RCC 7860 (cell line): ENCODE measurements at places on chromosomes 16 and 17.

DNA sequence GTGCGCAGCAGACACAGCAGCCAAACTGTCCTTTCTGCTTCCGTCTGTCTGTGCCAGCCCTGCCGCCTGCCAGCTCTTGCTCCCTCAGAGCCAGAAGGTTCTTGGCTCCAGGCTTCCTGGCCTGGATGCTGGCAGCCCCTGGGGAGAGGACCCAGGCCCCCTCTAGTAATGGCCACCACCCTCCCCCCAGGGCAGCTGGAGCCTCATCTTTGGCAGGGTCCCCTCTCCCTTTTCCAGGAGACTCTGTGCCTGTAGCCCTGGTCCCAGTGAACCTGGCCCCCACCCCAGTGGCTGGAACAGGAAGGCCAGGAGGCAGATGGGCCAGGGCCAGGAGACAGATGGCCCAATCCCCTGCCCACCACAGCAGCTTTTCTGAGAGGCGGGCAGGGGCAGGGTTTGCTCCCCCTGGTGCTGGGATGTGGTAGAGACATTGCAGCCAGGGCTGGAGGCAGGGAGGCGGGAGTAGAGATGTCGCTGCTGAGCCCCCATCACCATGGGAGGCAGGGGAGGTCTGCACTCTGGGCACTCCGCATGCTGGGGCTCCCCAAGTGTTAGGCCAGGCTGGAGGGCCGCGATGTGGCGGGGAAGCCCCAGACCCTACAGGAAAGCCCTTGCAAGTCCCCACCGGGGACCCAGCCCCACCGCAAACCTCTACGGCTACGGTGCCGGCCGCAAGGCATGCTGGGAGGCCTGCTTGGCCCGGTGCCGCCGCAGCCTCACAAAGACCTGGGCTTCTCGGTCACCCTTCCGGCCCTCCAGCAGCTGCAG is 16.7 kb downstream of the UNC13D start:
- DNase-seq: no peak

DNA sequence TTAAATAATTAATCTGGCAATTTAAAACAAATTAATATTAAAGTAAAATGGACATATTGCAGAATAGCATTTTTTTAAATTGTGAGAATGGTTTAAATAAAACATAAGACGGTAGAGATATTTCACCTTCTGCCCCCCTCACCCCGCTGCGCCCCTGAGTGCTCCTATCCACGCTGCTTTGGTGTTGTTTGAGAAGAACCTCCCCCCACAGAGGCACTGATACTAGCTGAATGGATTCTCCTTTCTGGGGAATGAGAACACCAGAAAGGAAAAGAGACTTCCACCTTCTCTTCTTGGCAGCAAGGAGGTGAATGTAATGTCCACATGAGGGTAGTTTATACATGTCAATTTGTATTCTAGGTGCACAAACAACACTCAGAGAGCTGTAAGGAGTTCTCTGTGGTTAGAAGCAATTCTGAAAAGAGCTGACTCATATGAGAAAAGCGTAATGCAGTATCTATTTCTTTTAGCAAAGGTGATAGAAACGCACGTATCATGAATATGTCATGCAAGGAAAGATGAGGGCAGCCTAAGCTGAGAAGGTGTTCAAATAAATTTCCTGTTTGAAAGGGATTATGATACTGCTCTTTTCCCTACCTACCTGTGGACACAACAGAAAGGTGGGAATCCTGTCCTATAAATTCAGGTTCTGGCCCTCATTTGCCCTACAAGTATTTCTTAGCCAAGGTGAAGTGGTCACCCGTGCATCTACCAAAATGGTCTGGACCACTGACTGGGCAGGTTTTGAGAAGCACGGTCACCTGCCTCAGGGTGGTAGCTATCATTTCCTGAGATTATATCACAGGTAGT is 126.9 kb downstream of the PARN start:
- DNase-seq: peak; percentile 87

- no peak for DNase-seq
Measured at GRCh38 chr17:68302666-68303065, 11.4 kb downstream of the ARSG start.

- no peak for DNase-seq
Measured at GRCh38 chr16:80100846-80101451, 439.8 kb upstream of the DYNLRB2 start.

DNA sequence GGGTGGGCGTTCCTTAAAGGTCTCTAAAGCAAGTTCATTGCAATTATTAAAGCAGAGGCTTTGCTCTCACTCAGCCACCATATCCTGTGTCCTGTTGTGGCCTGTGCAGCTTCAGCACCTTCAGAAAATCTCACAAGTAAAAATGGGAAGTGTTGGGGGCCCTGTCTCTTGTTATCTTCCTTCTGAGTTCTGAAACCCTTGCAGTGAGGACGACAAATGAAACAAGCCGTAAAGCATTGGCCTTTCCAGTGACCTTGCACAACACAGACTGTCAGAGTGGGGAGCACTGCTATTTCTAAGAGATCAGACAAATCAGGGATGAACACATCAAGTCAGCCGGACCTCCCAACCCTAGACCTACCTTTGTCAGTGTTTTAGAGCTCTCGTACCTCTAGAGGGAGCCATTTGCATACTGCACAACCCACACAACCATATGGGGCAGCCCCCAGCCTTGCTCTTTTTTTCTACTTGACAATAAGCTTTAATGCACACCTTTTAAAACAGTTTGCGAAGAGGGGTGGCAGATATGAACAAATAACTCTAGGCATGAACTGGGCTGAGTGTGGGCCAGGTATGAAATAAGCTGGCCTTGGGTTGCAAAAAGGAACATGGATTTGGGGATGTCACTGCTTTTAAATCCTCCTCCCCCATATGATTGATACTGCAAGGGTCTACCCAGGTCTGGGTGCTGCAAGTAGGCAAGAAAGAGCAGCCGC is 89.8 kb downstream of the KATNIP start:
- peak; percentile 38 for DNase-seq

DNA sequence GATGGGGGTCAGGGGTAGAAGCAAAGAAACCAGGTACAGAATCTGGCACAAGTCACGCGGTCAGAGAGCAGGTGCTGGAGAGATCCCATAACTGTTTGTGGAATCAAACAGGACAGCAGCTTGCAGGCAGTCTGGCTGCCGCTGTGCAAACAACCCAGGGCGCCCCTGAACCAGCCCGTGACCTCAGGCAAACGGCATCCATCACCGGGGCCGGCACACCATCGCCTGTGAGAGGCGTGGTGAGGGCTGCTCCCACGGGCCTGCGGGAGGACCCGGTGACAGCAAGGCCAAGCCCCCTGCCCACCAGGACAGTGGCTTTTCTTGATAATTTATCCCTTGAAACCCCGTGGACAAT is 47.9 kb downstream of the CBFA2T3 start:
- no peak for DNase-seq

GRCh38 chr17:81691608-81692007 is 7.8 kb downstream of the HGS start:
- DNase-seq: no peak

GRCh38 chr17:8365143-8365542 is 11.4 kb downstream of the KRABD2 start:
- DNase-seq: peak; percentile 28

GRCh38 chr16:399340-400019 is 2.2 kb upstream of the DECR2 start:
- no peak for DNase-seq

- no peak for DNase-seq
Measured at GRCh38 chr17:31093866-31094599, 744 bp upstream of the NF1 start.

DNA sequence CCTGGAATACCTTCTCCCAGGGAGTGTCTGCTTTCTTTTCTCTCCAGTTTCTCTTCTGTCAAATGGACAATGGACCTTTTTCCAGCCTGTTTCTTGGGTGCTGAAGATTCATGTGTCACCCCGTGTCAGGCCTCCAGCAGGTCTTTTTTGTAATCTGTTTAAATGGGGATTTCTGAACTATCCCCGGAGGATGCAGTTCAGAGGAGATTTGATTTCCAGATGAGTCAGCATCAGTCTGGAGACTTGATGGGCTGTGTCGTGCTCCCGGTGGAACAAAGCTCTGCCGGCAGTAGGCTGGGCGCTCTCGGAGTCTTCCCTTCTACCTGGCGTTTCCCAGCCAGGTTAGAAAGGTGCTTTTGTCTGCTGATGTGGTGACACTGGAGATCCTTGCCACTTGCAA is 440.6 kb downstream of the HS3ST3B1 start:
- DNase-seq: no peak

- no peak for DNase-seq
Measured at GRCh38 chr17:10336393-10336792, 36.4 kb downstream of the MYH13 start.

GRCh38 chr16:87548046-87548445 is 54.3 kb upstream of the JPH3 start:
- DNase-seq: no peak
